ENCODE measurements at places on chromosomes 1 and 21.

GRCh38 chr1:36729289-36729688 is 246.6 kb upstream of the CSF3R start:
- no peak for DNase-seq

DNA sequence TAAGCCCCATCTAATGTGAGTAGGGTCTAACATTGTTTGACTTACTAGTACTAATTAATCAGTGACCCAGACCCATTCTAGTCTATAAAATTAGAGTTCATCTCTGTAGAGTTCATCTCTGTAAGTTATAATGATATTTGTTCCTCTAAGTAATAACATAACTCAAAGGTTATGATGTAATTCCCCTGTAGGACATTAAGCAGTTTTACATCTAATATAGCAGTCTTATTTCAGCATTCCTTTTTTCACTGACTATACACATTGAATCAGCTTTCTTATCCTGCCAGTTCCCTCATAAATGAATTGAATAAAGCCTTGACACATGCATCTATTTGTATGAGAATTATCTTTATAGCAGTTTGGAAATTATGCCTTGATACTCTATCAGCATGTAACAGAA is 90.9 kb downstream of the SH3GLB1 start:
- DNase-seq = no peak

DNA sequence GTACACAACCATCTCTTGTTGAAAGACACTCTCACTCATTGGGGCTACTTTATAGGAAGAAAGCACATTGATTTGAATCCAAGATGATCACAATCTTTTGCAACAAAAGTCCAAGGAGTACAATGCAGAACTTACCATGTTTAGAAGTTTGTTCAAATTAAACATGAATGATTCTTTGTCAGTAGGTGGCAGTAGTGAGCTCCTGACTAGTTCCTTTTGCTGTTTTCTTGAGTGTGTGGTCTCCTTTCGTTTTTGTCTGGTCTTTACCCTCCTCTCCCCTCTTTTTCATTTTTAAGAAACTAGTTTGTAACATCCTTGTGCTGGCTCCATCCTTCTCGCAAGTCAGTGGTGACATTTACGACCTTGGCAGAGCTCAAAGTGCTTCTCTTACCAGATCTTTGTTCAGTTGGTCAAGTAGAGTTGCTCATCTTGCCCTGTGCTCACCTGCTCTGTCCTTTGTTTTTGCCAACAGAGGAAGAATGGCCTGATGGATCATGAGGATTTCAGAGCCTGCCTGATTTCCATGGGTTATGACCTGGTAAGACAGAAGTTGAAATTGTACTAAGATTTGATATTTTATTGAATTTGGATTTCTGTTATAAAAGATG is 35.7 kb upstream of the MTR start:
- DNase-seq = no peak

GRCh38 chr21:26614251-26614650 is 41.2 kb upstream of the CYYR1 start:
- no peak for DNase-seq

DNA sequence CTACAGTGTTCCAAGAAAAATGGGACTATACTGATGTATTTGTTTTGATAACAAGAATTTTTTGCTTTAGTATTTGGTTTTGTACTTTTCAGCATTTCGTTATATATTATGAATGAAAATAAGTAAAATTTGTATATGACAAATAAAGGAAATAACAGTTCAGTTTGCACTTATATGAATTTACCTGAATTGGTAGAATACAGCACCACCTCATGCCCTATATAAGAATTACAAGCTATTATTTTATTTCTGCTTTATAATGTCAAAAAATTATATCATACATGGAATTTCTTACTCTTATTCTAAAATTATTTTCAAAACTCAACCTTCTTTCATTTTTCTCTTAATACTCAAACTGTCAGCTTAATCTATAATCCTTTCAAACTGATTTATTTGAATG is 14.6 kb downstream of the EFCAB7 start:
- DNase-seq = no peak

DNA sequence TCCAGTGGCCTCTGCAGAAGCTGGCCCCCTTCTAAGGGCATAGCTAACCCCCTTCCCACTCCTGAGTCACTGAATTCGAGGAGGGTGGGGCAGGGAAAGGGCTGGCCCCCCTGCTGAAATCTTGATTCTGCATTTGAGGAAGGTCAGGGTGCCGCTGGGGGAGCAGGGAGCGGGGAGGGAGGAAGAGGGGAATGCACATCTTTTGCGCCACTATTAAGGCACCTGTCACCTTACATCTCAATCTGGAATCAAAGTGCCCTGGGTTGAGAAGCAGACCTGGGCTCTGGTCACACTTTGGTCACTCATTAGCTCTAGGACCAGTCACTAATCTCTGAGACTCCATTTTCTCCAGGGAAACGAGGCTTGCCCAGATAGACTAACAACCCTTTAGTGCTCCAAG is 62.0 kb downstream of the TOR1AIP2 start:
- DNase-seq = no peak

DNA sequence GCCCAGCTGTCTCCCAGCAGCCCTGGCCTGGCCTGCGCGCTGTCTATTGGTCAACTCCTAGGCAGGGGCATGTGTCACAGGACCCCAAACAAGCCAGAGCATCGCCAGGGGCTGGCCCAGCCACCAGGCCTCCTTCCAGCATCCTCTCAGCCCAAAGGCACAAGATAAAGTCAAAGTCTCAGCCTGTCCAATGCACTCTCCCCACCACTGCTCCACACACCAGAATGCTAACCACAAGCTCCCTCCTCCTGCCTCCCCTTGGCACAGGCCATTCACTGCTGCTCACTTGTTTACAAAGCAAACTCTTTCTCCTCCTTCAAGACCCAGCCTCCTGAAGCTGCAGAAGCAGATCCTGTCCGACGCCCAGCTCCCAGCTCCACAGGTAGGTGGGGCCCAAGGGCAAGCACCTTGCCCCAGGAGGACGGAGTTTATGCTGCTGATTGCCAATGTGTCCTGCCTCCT is 133.4 kb downstream of the DMRTB1 start:
- DNase-seq = no peak

GRCh38 chr1:213051127-213051880 is at the start of gene RPS6KC1:
TSS of gene RPS6KC1 (plus strand) at chr1:213051241. CDS start at chr1:213051405, 164 bp downstream.
- DNase-seq = peak; percentile 44

GRCh38 chr1:46806196-46807020 is 7.6 kb downstream of the CYP4B1 start:
- DNase-seq = no peak

GRCh38 chr1:17944646-17945045 is 163.0 kb upstream of the IGSF21 start:
- DNase-seq = no peak

DNA sequence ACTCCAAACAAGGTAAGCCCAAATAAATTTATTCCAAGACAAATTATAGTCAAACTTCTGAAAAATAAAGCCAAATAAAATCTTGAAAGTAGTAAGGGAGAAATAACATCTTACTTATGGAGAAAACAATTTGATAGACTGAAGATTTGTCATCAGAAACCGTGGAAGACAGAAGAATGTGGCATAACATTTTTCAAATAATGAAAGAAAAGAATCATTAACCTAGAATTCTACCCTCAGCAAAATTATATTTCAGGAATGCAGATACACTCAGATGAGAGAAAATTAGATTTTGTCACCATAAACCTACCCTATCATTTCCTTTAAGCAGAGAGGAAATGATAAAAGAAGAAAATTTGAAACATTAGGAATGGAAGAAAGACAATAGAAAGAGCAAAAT is 27.3 kb upstream of the PADI1 start:
- DNase-seq = no peak

DNA sequence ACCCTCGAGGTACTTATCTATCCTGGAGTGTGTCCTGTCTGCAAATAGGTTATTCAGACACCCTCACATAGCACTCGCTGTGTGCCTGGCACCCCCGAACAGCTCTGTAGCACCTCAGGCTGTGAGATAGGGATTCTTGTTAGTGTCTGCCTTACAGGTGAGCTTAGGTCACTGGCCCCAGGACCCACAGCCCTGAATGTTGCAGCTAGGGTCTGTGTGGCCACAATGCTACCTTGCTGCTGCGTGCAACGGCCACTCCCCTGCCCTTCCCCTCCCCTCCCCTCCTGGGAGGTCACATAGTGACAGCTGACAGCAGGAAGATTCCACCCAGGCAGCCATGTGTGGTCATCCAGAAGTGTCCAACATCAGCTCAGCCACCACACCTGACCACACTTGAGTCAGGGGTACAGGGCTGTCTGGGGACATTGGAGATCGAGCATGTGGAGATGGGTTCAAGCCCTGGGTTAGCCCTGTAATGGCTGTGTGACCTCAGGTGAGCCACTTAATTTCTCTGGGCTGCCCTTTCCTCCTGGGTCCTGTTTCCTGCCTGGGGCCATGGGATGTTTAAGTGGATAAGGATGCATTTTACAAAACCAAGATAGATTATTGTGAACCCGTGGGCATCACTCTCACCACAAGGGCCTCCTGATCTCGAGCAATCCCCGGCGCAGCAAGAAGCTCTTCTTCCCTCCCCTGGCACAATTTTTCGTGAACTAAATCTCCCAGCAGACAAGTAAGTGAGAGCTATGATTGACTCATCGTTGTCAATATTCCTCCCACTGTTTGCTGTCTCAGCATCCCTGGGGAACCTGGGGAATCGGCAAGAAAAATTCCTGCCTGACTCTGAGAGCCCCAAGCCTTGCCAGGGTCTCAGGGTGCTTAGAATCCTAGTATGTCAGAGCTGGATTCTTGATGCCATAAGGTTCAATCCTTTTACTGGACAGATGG is 208.7 kb downstream of the PTPRU start:
- no peak for DNase-seq
